ENCODE measurements at places on chromosomes 2 and 18.

DNA sequence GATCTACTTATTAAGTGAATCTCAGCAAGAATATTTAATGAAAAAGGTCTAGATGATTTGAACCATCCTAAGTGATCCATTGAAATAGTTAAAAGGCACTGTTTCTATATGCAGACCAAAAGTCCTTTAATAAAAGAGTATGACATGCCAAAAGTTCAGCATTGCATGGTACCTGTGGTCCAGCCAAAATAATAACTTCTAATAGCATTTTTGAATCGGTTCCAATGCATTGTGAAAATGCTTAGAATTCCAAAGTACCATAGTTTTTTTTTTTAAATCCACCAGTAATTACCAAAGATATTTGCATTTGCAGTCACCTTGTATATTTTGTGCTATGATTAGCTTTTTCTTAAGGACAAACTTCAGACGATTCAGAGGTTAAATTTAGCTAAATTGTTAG lies 79.9 kb downstream of the NYAP2 start:
- no peak for DNase-seq

- no peak for DNase-seq
These were observed 3.4 kb upstream of the CCDC88A start for GRCh38 chr2:55422876-55423665.

DNA sequence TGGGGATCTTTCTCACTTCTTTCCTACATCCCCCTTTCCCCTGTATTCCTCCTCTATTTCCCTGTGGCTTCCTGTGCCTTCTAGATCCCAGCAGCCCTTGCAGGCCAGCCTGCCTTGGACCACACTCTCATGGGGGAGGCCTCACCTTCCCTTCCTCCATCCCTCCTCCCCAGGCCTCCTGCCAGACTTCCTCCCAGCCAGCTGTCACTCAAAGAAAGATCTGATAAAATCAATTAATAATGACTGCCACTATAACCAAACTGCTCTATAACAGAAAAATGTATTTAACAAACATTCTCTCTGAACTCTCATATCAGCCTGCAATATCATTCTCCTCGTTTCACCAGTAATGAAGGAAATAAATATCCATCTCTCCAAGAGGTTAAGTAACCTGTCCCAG lies 144.9 kb upstream of the SIX2 start:
- DNase-seq = no peak

DNA sequence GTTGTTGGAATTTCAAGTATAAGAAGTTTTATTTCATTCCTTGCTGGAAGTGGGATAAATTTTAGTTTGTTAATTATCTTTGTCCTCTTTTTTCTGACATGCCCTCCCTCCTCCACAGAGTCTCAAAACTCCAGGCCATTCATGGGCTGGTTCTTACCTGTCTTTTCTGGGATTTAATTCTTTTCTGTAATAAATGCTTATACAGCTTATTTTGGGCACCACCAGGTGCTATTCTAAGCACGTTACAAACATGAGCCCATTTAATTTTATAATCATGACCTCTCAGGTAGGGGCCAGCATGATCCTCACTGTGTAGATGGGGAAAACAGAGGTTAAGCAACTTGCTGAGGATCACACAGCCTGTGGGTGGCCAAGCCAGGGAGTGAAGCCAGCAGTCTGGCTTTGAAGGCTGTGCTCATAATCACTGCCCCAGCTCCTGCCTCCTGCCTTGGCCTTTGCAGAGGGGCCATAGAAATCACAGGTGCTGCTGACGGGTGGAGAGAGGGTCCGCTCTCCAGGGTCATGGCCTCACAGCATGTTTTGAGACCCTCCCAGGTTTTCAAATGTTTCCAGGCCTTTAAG lies 128.4 kb upstream of the PXDN start:
- DNase-seq = no peak

GRCh38 chr2:19473350-19473749 lies 114.9 kb upstream of the OSR1 start:
- DNase-seq = no peak

GRCh38 chr2:32900246-32900973 lies 46.3 kb upstream of the LTBP1 start:
- no peak for DNase-seq

DNA sequence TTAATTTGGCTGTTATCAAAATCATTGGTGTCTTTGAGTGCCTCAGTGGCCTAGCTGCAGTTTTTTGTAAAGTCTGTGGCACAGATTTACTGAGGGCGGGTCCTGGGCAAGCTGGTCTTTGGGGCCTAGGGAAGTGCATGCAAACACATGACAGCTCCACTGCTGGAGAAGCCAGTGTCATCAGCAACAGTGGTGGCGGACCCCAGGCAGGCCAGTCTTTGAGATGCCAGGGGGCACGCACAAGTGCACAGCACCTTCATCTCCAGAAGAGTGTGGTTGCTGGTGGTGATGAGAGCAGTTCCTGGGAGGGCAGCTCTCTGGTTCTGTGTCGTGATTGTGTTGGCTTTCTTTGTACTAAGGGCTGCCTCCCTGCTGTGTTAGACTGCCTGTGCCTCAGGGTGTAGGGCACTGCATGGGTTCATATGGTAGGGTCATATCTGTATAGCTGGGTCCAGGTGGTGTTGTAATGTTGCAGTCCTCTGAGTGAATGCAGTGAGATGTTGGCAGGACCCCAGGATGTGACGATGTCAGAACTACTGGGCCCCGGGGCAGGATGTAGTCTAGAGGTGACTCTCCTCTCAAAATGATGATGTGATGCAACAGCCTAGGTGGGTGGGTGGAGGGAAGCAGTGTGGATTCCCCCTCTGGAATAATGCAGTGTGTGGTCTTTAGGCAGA lies 646.7 kb upstream of the CDH2 start:
- no peak for DNase-seq

DNA sequence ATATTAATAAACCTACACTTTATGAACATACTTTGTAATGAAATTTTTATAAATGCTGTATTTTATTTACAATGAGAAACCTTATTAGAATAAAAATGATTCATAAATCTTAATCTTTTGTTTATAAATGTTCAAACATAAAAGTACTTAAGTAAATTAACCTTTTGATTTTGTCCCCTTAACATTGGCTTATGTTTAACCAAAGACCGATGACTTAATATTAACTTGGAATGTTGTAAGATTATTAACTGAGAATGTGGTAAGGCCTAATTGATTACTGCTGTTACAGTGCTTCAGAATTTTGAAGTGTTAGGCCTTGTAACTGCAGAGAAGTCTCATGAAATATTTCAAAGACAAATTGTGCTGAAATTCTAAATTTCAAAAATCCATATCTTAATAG lies 5.7 kb downstream of the CPS1 start:
- no peak for DNase-seq

- DNase-seq = no peak
These were observed 106.1 kb downstream of the TXNL1 start for GRCh38 chr18:56532176-56532840.

DNA sequence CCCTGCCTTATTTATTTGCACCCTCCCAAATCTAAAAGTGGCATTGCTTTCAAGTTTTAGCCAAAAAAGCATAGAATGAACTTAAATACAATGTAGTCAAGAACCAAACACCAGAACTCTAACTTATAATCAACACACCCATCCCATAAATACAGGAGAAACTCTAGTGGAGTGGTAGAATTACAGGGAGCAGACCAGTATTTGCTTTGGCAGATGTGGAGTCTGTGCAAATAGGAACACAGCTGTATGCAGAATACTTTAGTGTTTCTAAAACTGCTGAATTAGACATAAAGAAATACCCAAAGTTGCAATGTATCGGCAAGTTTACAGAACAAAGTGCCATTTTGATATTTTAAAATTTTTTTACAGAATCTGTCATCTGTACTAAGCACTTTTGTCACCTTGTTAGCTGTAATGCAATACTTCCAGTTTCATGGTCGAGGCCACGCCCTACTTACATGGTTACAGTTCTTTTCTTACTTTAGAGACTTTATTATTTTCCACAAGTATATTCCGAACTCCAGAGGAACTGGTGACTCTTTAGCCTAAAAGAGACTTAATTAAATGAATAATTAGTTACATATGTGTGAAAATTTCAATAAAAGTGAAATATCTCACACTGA lies 23.7 kb upstream of the COL5A2 start:
- no peak for DNase-seq
